ENCODE measurements at places on chromosomes 3 and 15.

- no peak for DNase-seq
Observed at GRCh38 chr3:184241447-184242296, 7.1 kb downstream of the ALG3 start.

GRCh38 chr3:29972320-29972993 is 633.9 kb upstream of the TGFBR2 start:
- DNase-seq: no peak

DNA sequence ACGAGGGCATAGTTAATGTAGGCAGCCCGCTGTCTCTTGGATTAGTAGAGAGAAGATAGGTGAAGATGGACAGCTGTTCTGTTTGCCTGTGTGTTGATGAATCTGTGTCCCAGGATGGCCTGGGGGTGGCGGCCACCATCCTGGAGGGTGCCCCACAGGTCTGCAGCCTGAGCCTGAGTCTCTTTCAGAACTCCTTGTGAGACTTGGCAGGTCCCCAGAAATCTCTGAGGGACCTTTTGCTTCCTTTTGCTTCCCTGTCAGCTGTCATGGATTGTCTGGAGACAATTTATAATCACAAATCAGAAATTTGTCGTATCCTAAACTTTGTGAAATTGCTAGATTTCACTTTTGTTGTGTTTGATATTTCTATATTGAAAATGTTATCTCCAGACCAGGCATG is 17.4 kb downstream of the FAN1 start:
- no peak for DNase-seq

DNA sequence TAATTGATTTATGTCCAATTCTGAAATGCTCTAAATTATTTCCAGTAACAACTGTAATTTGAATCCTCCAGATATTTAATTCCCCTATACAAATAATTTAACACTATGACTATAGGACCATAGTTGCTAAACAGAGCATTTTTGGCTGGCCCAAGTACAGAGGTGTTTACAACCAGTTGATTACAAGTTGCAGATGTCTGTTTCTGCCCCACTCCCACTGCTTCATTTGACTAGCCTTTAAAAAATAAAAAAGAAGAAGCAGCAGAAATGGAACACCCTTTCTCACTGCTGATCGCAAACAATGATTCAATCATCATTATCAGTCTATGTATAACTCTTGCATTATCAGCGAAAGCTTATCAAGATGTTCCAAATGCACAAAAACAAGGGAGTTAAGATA is 54.6 kb downstream of the SENP7 start:
- no peak for DNase-seq

DNA sequence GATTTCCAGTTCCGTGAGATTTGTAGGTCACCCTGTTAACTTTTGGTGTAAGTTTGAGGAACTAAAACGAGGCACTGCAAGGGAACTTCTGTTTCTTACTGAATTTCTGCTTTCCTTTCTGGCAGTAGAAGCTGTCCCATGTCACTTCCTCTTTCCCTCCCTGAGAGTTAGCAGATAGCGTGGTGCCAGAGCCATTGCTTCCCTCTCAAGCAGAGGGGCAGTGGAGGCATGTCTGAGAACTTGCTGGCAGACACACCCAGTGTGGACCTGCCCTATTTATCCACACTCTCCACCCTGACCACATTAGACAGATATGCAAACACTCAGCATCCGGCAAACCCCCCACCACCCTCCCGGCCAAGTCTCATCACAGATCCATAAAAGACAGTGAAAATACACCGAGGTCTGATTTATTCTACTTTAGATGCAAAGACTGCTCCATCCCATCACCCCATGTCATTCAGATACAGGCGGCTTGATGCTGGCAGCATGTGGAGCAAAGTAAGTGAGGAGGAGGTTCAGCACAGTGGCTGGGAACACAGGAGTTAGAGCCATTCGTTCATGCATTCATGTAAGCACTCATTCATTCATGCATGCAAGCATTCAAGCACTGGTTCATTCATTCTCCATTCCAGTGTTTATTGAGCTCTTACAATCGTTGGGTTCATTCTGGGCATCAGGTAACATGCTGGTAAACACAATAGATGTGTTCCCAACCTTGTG is 324.7 kb downstream of the SHQ1 start:
- DNase-seq: no peak

DNA sequence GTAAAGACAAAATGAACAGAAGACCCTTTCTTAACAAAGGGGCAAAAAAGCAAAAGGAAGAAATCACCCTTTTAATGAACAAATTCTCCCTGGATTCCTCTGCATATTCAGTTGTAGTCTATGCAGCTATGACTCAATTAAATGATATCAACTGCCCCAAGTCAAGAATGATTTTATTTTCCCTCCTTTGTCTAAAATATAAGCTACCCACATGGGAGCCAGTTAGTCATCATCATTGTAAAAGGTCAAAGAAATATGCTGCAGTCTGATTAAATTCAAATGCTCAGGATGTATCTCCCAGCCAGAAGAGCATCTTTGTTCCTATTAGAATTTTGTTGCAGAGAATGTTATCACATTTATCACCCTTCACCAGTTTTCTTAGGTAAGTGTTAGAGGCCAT is 84.0 kb downstream of the SST start:
- DNase-seq: no peak

DNA sequence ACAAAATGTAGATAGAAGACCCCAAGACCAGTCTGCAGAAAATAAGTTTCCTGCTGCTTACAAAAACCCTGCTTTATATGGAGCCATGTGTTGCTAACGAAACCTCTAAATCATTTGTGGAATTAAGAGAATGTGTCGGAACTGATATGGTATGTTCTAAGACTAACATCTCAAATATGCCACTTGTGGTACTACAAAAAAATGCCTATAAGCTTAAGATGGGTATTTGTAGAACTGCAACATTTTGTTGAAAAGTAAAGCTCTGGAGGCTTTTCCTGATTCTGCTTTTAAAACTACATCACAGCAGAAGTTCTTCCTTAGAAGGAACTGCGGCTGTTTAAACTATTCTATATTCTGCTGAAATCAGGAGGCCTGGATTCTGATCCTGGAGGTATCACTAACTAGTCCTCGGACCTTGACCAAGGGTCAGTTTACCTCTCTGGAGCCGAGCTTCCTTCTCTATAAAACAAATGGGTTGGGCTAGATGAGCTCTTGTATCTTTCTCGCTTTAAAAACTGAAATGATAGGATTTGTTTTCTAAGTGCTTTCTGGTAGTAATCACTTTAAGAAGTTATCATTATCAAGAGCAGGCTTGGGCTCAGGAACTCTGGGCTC is 74.9 kb downstream of the RAD18 start:
- no peak for DNase-seq

GRCh38 chr3:76834657-76835056 is 205.2 kb upstream of the ROBO2 start:
- no peak for DNase-seq
